ENCODE measurements at places on chromosomes 6 and 20.

DNA sequence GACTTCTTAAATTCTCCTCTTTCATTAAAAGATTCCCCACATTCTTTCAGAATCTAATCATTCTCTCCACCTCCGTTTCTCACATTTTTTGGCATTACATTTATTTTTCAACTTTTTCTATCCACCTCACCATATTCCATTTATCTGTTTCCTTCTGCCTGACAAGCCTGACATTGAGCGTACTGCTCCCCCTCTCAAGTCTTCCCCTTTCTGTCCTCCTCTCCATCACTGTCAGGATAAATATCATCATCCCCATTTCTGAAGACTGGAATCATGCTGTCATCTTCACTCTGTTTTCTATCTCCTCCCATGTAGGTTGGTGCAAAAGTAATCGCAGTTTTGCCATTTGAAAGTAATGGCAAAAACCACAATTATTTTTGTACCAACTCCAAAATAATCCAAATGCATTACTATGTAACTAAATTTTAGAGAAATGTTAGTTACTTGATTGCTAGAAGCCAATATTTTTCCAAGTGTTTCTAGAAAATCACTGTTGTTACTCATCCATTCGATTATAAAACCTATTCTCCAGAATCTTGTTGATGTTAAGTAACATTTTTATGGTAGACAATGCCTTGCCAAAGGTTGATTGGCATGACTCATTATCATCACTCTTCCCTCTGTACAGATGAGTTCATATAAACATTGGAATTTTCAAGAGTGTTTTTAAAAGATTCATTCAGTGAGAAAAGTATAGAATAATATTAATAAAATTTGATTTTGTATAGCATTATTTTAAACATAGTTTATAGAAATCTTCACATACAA is 292.3 kb upstream of the RNF217 start:
- DNase-seq: no peak

DNA sequence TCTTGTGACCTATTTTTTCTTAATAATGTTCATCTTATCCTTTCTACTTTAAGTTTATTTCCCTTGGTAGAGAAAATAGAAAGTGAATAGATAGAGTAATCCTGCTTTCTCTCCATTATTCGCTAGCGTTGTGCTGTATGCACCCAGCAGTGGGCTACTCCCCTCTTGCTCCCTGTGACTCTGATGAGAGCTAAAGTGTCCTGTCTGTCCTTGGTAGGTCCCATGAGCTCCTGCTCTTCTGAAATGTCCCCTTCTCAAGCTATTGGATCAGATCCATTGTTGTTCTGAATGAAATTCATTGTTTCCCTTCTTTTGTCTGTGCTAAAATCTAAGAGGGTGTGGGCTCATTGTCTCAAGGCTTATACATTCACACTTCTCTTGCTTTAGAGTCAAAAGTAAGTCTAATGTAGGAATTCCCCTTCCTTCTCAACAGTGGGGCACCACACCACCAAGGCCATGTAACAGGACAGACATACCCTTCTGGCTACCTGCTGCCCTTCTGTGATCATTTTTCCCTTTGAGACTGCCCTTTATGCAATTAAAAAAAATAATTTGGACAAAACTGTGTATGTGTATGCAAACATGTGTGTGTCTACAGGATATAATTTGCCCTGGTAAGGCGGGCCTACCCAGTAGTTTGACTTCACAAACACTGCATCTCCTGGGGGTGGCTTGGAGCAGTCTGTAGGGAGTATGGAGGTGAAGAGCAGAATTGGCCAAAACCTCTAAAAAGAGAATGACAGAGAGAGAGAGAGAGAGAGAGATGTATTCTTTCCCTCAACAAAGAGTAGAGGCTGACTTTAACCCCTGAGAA is 167.0 kb upstream of the MYLIP start:
- DNase-seq: no peak

GRCh38 chr20:33658929-33659328 is 3.2 kb upstream of the C20orf144 start:
- DNase-seq: no peak

- DNase-seq: no peak
These were observed 18.9 kb downstream of the PKIG start for GRCh38 chr20:44601236-44601671.

DNA sequence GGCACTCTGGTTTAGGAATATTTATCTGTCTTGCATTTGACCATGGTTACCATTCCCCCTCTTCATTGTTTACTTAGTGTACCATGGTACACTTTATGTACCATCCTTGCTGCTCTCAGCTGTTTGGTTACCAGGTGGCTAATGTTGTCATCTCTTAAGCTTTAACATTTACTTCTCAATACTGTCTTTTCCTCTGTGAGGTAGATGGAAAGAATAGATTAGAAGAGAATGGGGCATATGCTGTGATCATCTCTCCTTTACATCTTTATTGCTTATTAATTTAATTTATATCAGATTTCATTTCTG is 109.2 kb downstream of the NCOA3 start:
- DNase-seq: no peak

- DNase-seq: no peak
These were observed 606.5 kb downstream of the HACE1 start for GRCh38 chr6:104253236-104253635.

Measured in activated CD4-positive, CD25-positive, alpha-beta regulatory T cell (primary cell).